ENCODE measurements at places on chromosomes 5 and 9.

- no peak for DNase-seq
Measured at GRCh38 chr5:148620696-148621095, 33.6 kb downstream of the HTR4 start.

DNA sequence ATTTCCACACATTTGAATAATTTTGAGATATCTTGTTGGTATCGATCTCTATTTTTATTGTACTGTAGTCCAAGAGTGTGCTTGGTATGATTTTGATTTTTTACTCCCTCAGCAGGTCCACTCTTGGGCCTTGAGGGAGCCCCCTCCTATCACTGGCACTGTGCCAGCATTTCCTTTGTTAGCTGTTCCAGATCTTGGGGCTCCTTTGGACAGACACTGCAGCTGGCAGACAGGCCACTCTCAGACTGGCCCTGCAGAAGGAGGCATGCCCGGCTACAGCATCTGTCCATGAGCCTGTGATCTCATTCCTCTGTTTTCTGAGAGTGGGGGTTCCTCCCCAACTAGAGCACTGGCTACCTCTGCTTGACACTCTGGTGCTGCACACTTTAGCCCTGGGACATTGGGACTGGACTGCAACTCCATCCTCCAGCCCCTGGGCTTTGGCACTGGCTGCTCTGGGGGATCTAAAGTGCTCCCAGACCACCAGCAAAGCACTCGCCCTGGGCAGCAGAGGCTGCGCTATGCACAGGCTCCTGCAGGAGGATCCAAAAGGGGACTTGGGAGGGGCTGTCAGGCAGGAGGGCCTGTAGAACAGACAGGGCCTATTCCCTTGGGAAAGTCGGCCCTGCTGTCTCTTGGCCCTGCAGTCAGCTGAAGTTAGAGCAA is 271.3 kb upstream of the DMAC1 start:
- no peak for DNase-seq

DNA sequence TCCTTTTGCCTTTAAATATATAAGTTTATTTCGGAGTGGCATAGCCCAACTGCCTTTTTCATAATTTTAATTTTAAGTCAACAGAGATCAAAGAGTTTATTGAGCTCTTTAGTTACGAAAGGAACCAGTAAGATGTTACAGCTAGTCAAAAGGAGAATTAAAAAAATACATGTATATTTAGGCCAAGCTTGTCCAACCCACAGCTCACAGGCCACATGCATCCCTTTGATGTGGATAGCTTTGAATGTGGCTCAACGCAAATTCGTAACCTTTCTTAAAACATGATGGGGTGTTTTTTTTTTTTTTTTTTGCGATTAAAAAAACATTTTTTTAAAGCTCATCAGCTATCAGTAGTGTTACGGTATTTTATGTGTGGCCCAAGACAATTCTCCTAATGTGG is 50.2 kb upstream of the IL31RA start:
- no peak for DNase-seq

- no peak for DNase-seq
Measured at GRCh38 chr5:107592515-107592914, 78.2 kb downstream of the EFNA5 start.

DNA sequence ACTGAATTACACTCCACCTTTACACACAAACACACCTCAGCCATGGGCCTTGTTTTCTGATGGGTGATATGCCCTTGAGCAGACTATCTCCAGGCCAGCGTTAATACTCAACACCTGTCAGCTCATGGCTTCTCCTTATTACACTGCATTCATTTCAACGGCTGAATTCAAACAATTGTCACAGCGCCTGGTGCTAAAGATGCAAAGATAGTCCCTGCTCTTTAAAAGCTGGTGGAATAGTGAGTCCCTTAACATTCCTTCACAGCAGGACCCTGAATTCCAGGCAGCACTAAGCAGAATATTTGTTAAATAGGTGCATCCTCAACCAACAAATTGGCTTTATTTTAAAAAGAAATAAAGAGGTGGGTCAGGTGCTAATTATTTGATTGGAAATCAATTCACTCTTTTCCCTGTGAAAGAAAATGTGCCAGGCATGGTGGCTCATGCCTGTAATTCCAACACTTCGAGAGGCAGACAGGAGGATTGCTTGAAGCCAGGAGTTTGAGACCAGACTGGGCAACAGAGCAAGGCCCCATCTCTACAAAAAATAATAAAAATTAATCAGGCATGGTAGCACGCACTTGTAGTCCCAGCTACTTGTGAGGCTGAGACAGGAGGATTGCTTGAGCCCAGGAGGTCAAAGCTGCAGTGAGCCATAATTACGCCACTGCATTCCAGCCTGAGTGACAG is 155.7 kb upstream of the EFNA5 start:
- DNase-seq: no peak

GRCh38 chr5:170805666-170806065 is 22.1 kb downstream of the GABRP start:
- DNase-seq: peak; percentile 13

GRCh38 chr5:32419791-32420190 is 24.7 kb downstream of the ZFR start:
- DNase-seq: no peak

GRCh38 chr5:172506251-172506650 is 51.9 kb upstream of the SH3PXD2B start:
- DNase-seq: peak; percentile 7

Measured in DMS79 treated with DMSO at 0.1 percent for 48 hours (cell line).